ENCODE measurements at places on chromosomes 2 and 18.

DNA sequence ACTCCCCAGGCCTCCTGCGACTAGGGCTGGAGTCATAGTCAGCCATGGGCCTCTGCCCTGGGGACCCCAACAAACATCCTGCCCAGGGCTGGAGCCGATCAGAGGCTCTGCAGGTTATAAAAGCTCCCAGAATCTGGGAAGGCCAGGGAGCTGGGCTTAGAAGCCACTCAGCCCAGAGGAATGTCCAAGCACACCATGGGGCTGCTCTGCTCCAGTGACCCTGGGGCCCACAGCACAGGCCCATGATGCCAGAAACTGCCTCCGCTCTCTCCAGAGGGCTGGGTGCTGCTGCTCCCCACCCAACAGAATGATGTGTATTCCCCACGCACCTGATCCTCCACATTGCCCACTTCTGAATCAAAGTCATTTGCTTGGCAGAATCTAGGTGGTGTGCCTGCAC is 88.5 kb downstream of the ARMC9 start:
- DNase-seq, result no peak

DNA sequence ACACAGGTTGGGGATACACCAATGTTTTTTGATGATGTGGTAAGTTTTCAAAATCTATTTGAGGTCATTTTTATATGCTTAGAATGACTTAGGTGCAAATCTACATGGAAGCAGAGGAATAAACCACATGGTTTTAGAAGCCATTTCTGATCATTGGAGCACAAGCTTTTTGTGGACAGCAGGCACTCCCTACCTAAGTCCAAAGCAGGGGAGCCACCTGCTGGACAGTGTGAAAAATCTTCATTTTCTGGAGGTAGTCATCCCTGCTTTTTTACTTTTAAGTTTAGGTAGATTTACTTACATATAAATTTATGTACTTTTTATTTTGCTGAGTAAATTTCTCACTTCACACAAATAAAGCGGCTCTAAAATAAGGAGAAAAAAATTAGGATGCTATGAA is 323.2 kb downstream of the PLCL1 start:
- no peak for DNase-seq

GRCh38 chr18:76621782-76622495 is 126.9 kb upstream of the ZNF516 start:
- DNase-seq, result no peak

DNA sequence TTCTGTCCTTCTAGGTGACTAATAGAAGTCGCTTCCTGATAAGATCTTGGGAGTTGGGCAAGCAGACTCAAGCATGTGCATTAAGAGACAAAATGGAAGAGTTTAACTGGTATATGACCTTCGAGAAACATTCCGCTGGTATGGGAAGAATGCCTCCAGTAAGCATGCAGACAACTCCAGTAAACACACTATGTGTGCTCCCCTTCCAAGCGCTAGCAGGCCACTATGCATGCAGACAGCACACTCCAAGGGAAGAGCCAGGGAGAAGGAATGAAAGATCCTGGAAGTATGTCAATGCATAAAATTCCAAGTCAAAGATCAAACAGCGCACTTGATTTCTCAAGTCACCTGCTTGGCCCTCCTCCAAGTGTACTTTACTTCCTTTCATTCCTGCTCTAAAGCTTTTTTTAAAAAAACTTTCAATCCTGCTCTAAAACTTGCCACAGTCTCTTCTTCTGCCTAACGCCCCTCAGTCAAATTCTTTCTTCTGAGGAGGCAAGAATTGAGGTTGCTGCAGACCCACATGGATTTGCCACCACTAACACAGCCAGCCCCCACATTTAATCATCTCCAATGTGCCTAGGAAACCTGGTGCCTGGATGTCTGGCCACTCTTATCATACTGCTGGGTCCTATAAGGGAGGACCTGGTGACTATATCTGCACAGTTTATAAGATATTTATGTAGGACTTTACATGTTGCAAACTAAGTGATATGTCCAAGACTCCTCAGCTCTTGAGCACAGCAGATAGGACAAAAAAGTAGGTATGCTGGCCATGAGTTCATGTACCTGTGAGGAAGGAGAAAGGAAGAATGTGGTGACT is 239.8 kb downstream of the PDE11A start:
- DNase-seq, result no peak

DNA sequence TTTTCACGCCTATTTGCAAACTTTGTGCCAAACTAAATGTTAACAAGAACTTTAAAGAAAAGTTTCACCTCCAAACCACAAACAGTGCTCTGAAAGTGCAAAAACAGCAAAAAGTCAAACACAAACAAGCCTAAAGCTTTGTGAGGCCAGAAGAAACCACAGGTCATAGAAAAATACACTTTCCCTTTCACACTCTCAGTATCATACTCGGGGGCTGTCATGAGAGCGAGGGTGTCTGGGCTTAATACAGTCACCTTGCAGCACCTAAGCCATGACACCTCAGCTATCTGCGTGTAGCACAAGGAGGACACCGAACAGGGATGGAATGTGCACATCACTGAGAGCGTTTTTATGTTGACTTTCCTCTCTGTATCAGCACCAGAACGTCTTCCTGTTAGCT is 26.6 kb upstream of the SEH1L start:
- peak; percentile 39 for DNase-seq

GRCh38 chr2:180823546-180824141 is 156.8 kb upstream of the UBE2E3 start:
- DNase-seq, result no peak

- DNase-seq, result no peak
Measured at GRCh38 chr18:69400253-69400975, at the start of gene DOK6. Gene DOK6, plus strand, starts transcription at chr18:69400888.

GRCh38 chr2:7620255-7620654 is 703.0 kb downstream of the RNF144A start:
- DNase-seq, result no peak

GRCh38 chr2:12804091-12804856 is 87.5 kb downstream of the TRIB2 start:
- no peak for DNase-seq

DNA sequence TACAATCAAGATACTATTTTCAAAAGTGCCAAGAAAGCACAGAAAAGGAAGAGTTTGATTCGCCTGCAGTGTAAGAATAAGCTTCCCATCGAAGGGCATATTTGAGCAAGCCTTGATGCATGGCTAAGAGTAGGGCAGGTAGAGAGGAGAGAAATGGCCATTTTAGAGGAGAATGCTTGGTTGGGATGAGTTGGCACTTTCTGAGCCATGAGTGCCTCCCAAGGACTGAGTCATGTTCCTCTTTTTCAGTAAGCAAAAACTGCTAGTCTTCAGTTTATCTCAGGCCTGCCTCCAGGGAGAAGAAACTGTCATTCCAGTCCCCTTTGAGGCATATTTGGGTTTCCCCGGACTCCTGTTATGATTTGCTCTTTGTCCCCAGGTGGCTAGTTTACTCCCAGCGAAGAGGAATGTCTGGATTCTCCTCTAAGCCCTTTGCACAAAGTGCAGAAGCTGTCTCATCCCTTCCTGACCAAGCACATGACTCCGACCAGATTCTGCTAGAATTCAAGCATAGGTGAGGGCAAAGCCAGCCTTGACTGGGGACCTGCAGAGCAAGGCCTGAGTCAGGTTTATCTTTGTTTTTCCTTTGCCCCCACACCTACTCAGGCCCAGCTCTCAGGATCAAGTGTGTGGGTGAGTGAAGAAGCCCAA is 115.2 kb downstream of the TTC32 start:
- DNase-seq, result no peak

GRCh38 chr2:96514521-96514920 is 9.4 kb upstream of the NEURL3 start:
- no peak for DNase-seq

DNA sequence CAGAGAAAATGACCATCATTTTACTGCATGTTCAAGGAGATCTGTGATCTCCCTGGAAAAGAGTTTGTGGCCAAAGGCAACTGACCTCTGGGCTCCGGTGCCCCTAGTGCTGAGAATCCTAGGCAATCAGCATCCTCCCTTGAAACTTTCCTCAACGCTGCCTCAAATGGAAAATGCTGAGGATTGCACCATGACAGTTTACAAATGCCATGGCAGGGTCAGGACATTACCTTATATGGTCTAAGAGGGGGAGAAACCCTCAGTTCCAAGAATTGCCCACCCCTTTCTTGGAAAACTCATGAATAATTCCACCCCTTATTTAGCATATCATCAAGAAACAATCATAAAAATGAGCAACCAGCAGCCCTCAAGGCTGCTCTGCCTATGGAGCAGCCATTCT is 48.3 kb downstream of the ALPK2 start:
- no peak for DNase-seq

- no peak for DNase-seq
Measured at GRCh38 chr18:12018861-12019260, 37.6 kb downstream of the IMPA2 start.

- DNase-seq, result no peak
Measured at GRCh38 chr18:35239314-35239713, 1.5 kb upstream of the ZNF397 start.

DNA sequence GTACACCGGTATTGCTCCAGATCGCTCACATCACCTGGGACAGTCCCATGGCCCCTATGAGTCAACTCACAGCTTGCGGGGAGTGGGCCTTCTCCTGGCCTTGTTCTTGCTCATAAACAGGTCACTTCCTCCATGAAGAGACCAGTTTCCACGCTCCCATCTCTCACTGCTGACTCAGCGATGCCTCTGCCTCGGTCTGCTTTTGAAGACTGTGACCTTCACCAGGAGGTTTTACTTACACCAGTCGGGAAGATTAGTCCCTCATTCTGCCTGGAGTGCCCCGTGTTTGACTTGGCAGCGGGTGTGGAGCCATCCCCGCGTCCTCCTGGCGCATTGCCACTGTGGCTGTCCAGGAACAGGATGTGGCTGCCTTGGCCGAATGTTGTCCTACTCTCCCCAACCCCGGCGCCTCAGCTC is 159.8 kb downstream of the RHBDD1 start:
- DNase-seq, result no peak

- DNase-seq, result no peak
Measured at GRCh38 chr2:27729198-27729597, 42.3 kb upstream of the MRPL33 start.

DNA sequence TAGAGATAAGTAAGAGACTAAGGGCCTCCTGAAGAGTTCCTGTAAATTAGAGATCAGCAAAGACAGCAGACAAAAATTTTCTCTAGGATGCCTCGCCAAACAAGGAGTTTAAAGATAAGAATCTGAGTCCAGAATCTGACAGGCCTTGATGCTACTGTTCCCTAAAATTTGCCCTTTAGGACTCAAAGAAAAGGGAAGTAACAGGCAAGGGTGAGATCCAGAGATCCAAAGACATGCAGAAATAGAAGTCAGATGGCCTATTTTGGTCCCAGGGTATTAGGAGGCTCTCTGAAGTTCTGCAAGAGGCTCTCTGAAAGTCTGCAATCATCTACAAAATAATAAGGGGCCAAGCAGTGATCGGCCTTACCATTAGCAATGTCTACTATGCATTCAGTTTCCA is 33.0 kb downstream of the GALNT5 start:
- DNase-seq, result no peak

DNA sequence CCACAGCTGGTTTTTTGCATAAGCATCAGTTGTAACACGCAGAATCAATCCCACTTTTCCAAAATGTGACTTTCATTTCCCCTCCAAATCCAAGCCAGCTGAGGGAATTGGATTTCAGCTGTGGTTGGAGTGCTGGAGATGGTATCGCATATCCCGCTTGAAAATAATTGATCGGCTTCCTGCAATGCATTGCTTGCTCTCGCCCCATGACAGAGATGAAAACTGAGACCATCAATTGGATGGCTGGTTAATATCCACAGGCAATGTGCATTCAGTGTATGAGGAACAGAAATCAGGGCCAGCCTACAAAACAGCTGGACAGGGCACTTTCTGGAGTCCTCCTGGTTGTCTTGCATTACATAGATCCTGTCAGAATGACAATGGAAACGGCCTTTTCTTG is 135.3 kb downstream of the MAIP1 start:
- no peak for DNase-seq

- DNase-seq, result no peak
Measured at GRCh38 chr18:2884706-2885285, 38.0 kb downstream of the EMILIN2 start.

GRCh38 chr18:12092398-12093229 is 1.0 kb upstream of the ANKRD62 start:
- no peak for DNase-seq

DNA sequence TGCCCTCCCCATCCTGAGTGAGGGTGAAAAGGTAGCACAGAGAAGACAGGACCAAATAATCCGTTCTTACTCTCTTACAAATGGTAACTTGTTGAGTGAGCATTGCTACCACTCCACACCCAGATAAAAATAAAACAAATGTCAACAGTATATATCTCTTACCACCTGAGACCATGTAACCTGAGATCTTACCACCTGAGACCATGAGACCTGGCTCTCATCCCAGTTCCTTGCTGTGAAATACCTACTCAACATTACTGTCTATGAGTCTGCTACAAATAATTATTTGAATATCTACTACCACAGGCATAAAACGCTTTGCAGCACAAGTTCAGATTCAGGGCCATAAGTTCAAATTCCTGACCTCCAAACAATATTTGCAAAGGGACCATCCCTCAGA is 234.7 kb downstream of the C1D start:
- no peak for DNase-seq

DNA sequence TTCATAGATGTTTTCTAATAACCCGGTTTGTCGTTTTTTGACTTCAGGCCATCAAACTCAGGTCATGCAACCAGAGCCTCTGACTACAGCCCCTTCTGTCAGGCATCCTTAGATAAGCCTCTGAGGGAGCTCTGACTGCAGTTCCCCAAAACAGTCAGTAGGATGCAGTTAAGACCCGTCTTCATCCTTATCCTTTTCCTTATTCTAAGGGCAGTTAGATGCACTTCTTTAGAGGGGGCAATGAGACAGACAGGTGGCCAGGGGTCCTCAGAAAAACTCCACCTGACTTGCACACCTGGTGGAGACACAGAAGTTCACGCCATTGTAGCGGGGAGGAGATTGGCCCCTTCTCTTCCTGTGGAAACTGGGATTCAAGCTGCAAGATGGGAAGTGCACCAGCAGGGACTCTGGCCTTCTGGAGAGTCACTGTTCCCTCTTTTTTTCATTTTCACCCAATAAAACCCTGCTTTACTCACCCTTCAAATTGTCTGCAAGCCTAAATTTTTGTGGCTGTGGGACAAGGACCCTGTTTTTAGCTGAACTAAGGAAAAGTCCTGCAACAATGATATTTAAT is 104.8 kb upstream of the TFPI start:
- DNase-seq, result no peak

DNA sequence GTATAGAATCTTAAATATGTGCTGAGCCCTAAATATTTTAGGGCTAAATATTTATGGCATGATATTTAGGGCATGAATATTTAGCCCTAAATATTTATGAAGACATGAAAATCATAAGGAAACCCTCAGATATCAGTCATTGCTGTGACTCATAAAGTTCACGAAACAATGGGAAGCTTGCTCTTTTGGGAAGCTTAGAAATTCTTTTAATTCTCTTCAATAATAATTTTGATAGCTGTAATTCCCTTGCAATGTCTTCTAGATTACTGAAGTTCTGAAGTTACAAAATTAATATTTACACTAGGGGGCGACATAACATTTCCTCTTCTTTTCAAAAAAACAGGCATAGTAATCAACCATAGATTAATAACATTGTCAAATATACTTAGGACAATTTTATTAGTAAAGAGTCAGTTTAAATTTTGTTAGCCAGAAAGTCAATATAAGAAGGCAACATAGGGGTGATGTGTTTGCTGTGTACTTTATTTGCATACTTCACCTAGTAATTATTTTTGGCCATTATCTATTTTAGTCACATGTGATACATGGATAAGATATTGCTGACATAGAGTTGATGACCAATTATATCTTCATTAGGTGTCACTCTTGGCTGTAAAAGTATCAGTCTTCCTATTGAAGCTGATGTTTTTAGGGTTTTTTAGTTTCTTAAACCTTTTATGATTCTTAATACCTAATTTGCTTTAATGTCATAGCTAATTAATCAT is 13.2 kb downstream of the ZNF804A start:
- DNase-seq, result no peak

Measured in activated gamma-delta T cell treated with Interleukin-2 at 50 U/mL for 16 hours (primary cell).